ENCODE measurements at places on chromosomes 4 and X.

- peak; percentile 31 for DNase-seq
Observed at GRCh38 chr4:945274-946102, 13.2 kb downstream of the TMEM175 start.

- DNase-seq = peak; percentile 42
Observed at GRCh38 chr4:38757945-38758600, 24.7 kb downstream of the TLR10 start.

DNA sequence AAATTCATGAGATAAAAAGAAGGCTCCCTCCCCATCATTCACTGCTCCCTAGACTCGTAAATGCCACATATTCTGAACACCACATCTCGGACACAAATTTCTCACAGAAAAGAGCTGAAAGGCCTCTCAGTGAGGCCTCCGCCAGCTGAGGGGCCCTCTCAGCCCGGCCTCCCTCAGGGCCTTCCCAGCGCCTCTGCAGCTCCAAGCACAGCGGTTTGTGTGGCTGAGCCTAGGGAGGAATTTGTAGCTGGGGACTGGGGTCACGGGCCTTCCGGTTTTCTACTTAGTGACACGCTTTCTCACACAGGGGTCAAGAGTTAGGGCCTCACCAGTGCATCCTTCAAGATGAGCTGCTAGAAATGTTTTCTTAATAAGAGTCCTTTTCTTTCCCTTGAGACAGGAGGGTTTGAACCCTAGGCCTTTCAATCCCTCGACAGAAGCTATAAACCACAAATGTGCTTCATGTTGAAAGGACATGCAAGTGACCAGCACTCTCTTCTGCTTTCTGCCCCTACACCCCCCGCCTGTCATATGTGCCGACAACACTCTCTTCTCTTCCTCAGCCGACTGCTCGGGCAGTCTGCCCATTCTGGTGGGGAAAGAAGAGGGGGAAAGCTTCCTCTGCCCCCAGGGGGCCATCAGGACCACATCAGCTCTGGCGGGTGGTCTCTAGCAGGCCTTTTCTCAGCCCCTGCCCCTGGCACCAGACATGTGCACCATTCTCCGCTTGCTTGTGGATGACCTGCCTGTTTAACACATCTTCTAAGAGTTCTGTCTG is 104.9 kb downstream of the CHIC2 start:
- no peak for DNase-seq

- peak; percentile 57 for DNase-seq
Observed at GRCh38 chr4:173509036-173510001, 20.7 kb downstream of the HAND2 start.

- DNase-seq = no peak
Observed at GRCh38 chrX:154126101-154126500, 17.9 kb upstream of the OPN1LW start.

- no peak for DNase-seq
Observed at GRCh38 chrX:101668143-101668542, 8.5 kb upstream of the ARMCX2 start.

DNA sequence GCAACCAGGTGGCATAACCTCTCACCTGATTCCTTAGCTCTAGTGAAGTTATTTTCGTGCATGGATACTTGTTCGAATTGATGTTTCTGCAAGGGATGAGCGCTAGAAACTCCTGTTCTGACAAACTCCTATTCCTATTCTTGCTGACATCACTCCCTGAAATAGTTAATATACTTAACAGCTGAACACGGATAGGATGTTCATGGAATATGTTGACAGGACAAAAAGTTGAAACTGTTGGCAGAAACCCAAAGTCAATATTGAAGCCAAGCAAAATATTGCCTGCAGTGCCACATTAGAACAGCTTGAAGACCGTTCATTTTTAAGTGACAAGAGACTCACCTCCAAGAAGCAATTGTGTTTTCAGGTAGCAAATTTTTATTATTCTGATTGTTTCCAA is at the start of gene KLKB1:
Gene KLKB1, plus strand, starts transcription at position 287 of the 400 bp plus-strand sequence. CDS start 689 bp downstream, outside the sequence.
- no peak for DNase-seq

GRCh38 chr4:1008840-1009541 is 2.4 kb upstream of the FGFRL1 start:
- no peak for DNase-seq

DNA sequence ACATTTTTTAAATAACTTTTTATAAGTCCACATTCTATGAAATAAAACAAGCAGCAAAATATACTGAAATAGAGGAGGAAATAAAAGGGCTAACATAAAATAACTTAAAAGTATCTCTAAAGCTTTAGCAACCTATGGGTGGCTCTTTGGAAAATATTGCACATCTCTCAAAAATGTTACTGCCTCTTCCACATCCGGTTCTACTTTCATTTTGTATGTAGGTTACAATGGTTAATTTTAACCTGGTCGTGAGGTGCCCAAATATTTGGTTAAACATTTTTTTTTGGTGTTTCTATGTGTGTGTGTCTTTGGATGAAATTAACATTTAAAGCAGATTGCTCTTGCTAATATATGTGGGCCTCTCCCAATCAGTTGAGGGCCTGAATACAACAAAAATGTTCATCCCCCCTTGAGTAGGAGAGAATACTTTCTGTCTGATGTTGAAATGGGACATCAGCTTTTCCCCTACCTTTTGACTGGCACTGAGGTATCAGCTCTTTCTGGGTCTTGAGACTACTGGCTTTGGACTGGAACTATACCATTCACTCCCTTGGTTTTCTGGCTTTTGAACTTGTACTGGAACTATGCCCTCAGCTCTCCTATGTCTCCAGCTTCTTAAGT is 353.0 kb downstream of the ADAM29 start:
- DNase-seq = no peak

DNA sequence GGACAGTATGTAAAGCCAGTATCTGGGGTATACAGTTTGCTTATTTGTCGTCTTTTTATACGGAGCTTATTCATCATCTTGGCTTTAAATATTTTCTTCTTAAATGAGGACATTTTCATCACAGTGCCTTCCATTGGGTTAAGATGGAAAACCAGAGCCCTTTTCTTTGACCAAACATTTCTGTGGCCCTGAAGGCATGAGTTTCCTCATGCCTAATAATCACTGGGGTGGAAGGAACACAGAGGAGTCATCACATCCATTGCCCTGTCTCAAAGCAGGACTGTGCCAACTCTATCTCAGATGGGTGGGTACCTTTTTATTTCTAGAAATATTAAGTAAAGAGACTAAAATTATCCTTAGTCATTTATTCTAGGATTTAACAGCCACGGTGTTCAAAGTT is 40.0 kb downstream of the CHRDL1 start:
- no peak for DNase-seq

GRCh38 chrX:43949669-43950068 is 23.5 kb downstream of the NDP start:
- peak; percentile 44 for DNase-seq

DNA sequence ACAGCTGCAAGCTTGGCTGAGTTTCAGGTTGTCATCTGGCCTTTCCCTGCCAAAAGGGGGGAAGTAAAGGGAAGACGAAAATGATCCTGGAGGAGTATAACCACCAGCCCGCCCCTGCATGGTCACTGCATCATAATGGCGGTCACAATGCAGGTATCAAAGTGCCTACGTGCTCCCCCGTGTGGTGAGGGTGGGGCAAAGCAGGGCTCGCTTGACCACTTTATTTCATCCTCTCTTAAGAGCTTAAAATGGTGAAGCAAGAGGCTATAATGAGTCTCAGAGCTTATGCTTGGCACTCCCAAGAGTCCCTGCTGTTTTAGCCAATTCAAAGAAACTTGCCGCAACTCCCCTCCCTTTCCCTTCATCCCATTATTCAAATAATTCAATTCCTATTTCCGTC is 105.6 kb downstream of the APOOL start:
- peak; percentile 38 for DNase-seq
